ENCODE measurements at places on chromosomes 3 and 15.

DNA sequence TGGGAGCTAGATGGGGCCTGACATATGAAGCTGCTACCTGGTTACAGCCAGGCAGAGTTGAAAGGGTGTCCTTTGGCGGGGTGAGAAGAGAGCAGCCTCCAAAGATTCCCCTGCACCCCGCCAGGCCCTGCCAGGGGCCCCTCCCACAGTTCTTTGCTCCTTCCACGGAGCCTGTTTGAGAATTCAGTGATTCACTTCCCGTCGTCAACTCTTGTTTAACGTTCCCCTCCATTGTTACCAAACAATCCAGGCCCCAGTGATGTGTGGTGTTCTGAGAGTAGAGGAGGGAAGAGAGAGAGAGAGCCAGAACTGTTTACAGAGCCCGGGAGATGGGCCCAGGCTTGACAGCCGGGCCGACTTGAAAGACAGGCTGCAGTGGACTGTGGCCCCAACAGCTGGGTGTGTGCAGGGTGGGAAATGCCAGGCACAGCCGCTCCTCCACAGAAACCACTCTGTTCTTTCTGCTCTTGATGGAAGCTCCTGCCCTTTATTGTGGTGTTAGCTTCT, 81.5 kb downstream of the SMAD3 start:
- no peak for DNase-seq

DNA sequence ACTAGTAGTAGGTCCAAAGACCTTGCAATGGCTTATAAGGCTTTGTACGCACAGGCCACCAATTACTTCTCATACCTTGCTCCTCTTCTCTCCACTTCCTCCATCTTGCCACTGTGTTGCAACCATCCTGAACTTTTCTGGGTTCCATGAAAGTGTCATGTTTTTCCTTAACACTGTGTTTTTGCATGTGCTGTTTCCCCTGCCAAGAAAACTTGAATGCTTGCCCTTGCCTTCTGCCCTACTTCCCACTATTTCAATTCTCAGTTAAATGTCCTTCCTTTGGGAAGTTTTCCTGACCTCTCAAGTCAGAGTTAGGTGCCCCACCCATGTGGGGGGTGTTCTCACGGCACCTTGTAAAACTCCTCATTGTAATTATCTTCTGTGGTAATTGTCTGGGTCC, 182.8 kb downstream of the THRB start:
- no peak for DNase-seq

DNA sequence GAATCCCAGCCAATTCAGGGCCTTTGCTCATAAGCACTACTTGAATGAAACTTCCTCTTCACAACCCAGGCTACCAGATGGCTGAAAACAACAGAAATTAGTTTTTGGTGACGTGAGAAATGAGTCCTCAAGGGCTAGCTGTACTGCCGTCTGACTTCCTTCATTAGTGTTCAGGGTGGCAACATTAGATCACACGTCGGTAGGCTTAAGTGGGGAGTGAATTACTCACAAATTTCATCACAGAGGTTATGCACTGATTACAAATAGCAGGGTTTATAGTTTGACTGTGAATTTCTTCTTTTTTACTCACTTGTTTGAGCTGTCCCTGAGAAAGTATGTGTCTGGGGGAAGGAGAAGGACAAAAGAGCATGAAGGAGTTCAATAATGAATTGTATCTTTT, 397.2 kb downstream of the GAP43 start:
- DNase-seq, result no peak

- no peak for DNase-seq
These were observed 402.0 kb downstream of the AGBL1 start for GRCh38 chr15:86481720-86482119.

DNA sequence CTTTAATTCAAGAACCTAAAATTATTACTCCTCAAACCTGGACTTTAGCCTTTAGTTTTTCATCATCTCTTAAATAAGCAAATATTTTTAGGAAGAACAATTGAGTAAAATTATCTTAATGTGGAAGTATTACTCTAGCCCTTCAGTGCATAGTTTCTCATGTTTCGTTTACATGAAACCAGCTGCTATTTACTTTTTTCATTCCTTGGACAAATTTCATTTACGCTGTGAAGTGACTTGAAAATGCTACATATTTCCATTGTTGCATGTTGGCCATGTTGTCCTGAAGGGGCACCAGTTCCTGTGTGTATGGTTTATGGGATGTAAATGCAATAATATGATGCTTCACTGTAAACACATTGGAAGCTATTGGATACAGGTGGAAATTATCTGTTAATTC, 49.9 kb downstream of the SLC25A26 start:
- no peak for DNase-seq

DNA sequence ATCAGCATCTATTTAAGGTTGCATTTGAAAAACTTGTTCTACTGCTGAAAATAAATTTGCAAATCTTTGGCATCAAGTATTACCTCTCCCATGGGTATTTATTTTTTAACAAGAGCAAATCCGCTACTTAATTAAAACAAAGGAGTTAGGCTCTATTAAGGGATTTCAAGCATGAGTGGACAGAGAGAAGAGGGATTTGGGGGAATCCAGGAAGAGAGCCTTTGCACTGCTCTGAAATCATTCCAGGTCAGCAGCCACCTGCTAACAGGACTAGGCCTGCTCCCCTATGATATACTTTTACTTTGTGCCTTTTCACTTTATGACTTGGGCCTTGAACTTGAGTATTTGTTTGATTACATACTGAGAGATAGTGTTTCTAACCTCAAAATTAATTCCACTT, 57.1 kb downstream of the IQCH start:
- DNase-seq, result no peak

- DNase-seq, result no peak
These were observed 96.6 kb upstream of the CLSTN2 start for GRCh38 chr3:139838269-139838957.

DNA sequence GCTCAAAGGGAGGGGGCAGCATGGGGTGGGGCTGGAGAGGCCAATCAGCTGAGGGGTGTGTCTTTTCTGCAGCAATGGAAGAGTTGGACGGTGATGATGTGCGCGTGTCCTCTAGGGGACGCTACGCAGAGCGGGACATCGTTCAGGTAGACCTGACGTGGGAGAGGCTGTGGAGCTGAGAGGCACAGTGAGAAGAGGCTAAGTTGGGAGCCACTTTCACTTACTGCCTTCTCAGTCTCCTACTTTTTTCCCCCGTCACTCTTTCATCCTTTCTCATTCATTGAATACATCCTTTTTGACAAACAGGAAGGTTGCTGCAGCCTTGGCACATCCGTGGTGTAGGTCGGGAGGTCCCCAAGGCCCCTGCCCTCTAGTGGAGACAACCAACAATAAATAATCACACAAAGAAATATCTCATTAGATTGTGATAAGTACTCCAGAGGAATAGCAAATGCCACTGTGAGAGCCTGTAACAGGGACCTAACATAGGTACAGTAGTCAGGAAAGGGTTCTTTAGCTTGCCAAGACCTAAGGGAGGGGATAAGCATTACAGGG, 4.4 kb upstream of the BRPF1 start:
- no peak for DNase-seq

GRCh38 chr3:38755130-38755529, 60.9 kb downstream of the SCN10A start:
- DNase-seq, result no peak

GRCh38 chr3:63872135-63872924, 8.7 kb downstream of the ATXN7 start:
- no peak for DNase-seq

GRCh38 chr3:34024447-34025240, 226.2 kb downstream of the PDCD6IP start:
- DNase-seq, result no peak

DNA sequence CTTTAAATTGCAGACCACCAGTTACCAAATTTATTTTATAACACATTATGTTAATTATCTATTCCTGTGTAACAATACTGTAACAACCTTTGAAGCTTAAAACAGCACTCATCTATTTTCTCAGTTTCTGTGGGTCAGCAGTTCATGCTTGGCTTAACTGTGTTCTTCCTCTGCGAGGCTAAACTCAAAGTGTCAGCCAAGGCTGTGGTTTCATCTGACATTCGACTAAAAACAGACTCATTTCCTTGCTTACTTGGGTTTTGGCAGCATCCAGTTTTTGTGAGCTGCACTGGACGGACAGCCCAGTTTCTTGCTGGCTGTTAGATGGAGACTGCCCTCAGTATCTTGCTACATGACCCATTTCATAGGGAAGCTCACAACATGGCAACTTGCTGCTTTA, 247.3 kb upstream of the KCNH8 start:
- no peak for DNase-seq

GRCh38 chr3:133459400-133459799, 59.5 kb downstream of the BFSP2 start:
- no peak for DNase-seq

DNA sequence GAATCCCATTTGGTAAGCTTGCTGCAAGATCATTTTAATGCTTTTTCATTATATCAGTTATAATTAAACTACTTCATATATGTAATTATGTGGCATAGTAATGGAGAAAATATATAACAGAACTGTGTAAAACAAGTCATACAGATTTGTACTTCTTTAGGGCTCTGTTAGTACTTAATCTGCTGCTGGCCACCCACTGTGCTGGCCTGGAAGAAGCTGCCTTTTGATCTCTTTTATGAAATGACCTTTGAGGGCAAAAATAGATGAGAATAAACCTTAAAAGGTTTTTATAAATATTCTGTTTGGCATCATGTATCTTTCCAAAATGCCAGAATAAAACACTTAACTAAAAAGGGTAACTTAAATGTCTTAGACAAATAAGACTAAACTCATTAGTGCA, 262.9 kb downstream of the ZIC1 start:
- no peak for DNase-seq

GRCh38 chr3:112582244-112582874, 20.5 kb downstream of the SLC35A5 start:
- DNase-seq, result no peak

GRCh38 chr3:141686466-141687291, 51.4 kb upstream of the RNF7 start:
- no peak for DNase-seq

- DNase-seq, result no peak
These were observed 19.5 kb downstream of the BMF start for GRCh38 chr15:40088929-40089755.

- no peak for DNase-seq
These were observed 48.9 kb downstream of the IQGAP1 start for GRCh38 chr15:90436952-90437351.

DNA sequence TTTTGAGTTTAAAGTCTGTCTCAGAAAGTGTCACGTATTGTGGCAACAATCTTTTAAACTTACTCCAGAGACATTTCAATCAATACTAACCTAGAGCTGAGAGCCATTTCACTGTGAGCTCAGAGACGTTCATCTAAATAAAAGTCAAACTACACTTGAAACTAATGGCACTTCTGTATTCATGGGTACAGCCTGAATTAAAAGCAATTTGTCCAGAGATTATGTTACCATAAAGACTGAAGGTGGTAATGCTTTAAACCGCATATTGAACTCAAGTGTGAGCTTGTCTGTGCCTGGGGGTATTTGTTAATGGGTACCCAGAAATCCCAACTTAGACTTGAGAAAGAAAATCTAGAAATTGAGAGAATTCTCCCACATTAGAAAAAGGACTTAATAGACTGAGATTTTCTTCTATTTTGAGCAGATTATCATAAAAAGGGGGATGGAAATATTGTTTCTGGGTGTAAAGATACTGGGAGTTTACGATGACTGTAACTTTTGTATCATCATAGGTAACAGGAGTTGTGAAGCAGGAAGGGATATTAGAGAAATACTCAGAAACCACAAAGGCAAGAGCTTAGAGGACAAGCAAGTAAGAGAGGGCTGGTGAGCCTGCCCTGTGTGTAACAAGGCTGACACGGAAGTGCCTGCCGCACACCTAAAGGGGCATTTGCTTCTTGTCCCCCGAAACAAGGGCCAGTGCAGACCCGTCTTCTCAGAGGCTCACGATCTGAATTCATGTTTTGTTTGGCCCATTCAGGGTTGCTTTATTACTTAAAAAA, 36.9 kb downstream of the LRIG1 start:
- no peak for DNase-seq

GRCh38 chr3:157045238-157045850, 114.6 kb downstream of the CCNL1 start:
- DNase-seq, result no peak

GRCh38 chr3:59401924-59402323, 352.1 kb upstream of the CFAP20DC start:
- DNase-seq, result no peak

- DNase-seq, result no peak
These were observed 11.5 kb downstream of the CPNE9 start for GRCh38 chr3:9715136-9715535.

DNA sequence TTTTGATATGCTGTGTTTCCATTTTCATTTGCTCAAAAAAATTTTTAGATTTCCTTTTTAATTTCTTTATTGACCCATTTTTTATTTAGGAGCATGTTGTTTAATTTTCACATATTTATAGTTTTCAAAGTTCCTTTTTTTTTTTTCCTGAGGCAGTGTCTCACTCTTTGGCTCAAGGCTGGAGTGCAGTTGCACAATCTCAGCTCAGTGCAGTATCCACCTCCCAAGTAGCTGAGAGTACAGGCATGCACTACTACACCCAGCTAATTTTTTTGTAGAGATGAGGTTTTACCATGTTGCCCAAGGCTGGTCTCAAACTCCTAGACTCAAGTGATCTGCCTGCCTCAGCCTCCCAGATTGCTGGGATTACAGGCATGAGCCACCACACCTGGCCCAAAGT, 36.2 kb downstream of the PFN2 start:
- DNase-seq, result no peak

DNA sequence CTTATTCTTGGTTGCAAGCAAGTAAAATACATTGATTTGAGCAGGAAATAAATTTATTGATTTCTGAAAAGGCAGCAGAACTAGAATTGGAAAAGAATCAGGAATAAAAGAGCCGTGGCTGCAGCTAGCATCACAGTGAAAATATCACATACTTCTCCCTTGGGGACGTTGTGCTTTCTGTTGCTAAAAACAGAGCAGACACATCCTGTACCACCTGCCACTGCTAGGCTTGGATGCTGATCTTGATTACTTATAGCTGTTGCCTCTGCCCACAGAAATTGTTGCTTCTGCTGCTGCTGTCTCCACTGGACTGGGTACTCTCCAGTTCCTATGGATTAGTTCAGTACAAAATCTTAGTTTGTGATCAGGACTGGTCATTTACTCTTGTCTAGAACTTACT, 283.8 kb downstream of the C3orf38 start:
- DNase-seq, result no peak

- DNase-seq, result no peak
These were observed 705.7 kb upstream of the NR2F2 start for GRCh38 chr15:95624616-95625361.

DNA sequence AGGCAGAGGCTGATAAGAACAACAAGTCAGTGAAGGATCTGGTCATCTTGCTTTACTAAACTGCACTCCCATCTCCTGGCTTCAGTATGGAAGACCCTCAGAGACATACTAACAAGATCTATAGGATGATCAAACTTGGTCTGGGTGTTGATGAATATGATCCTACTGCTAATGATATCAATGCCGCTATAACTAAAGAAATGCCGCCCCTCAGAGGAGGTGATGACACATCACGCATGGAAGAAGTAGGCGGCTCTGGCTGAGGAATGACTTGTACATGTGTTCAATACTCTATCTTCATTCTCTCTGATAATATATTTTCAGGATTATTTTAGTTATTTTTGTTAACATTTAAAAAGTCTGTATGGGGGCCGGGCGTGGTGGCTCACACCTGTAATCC, 17.5 kb upstream of the EIF2B5 start:
- no peak for DNase-seq

- no peak for DNase-seq
These were observed 10.2 kb downstream of the ACKR2 start for GRCh38 chr3:42819351-42819965.
